NCI-H1417 (cell line): ENCODE measurements at places on chromosomes 2 and 18.
A peak's percentile ranks its signal among the peaks of the same experiment; 100 is the strongest.

DNA sequence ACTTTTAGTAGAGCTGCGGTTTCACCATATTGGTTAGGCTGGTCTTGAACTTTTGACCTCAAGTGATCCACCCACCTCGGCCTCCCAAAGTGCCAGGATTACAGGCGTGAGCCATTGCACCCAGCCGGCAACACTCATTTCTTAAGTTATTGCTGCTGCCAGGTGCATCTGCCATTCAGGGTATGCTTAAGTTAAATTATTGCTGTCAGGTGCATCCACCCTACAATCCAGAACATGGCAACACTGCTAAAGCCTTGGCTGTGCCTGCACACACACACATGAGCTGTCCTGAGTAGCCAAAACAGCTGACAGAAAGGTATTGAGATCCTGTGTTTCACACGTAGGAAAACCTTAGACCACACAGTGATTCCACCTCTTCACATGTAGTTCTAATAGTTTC is 148.2 kb downstream of the FAM161A start:
- peak; percentile 40 for DNase-seq

DNA sequence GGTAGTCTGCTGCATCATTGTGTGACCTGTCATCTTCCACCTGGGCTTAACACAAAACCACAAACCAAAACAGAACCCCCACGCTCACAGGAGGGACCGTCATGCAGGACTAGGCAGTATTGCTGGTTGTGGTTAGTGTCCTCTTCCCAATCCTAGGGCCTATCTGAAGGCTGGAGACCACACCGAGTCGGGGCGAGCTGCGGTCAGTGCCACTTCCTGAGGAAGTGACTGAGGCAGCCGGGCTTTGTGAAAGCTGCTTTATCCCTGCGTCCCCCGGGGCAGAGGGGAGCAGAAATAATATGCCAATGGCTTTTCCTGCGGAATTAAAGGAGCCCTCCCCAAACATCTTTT is 22.9 kb downstream of the ZNF532 start:
- no peak for DNase-seq

GRCh38 chr2:48695991-48696390 is 59.5 kb downstream of the LHCGR start:
- DNase-seq: no peak

- DNase-seq: no peak
Measured at GRCh38 chr18:45374878-45375630, 240.2 kb upstream of the SLC14A2 start.

DNA sequence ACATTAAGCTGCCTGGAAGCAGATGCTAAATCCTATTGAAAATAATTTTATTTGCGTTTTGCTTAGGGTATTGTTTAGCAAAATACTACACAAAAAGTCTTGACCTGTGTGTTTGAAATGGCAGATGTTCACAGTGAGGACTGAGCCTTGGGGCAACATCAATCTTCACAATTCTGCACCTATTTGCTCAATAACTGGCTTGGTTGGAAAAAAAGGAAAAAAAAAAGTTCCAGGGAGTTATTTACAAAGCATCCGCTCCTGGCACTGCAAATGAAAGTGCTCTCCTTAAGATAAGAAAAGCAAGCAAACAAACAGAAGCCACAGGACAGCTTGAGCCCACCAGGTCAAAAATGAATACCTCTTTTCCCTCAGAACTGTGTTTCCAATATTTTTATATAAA is 77.7 kb downstream of the MAP2 start:
- peak; percentile 46 for DNase-seq

GRCh38 chr2:157190151-157190550 is 67.4 kb upstream of the GALNT5 start:
- DNase-seq: no peak

DNA sequence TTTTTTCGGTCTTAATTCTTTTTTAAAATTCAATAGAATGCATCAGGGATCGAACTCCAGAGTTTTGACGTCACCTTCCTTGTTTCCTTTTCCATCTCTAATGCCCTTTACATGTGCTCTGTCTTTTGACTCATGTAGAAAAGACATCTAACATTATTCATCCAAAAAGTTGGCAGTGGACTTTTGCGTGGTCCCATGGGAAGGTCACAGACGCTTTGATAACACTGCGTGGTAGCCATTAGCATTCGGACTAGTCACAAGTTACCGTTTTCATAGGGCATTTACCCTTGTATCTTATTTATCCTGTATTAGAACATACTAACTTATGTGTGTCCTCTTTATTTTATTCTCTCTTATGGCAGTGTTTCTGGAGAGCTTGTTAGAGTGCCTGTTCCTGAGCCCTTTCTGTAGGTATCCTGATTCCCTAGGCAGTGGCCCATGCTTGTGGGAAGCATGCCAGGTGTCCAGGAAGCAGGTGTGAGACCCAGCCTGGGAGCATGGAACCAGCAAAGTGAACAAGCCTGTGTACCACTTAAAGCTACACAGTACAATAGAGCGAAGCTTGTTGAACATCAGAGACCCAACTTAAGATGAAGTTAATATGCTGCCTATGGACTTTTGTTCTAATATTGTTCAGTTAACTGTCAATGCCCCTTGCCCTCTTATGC is 73.6 kb upstream of the RBM44 start:
- DNase-seq: peak; percentile 44

DNA sequence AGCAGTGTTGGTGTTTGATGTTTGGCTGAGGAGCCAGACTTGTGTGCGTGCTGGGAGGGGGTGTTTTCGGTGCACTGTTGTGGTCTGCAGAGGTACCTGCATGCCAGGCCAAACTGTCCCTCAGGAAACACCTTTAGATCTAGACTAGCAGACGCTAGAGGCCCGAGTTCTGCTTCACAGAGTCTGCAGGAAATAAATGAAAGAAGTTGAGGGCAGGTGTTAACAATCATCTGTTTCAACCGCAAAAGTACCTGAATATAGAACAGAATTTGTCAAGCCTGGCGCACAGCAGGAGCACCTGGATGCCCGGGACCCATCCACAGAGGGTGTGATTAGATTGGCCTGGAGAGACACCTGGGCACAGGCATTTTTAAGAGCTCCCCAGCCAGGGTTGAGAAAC is 40.5 kb upstream of the REL start:
- DNase-seq: no peak

- peak; percentile 60 for DNase-seq
Measured at GRCh38 chr2:175468431-175469098, 287.1 kb upstream of the ATP5MC3 start.

DNA sequence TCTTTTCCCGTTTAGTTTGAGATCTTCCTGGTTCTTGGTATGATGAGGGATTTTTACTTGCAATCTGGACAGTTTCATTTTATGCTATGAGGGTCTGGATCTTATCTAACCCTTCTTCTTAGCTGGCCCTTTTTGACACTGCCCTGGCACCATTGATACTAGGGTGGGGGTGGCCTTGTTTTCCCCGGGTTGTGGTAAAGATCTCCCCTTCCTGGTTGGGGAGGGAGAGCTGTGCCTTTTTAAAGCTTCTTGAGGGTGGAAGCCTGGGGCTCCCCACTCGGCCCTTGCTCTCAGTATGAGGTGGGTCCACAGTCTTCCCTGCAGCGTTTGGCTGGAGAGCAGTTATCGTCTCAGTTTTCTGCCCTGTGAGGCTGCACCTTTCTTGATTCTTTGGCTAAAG is 66.1 kb downstream of the ASB1 start:
- DNase-seq: no peak

DNA sequence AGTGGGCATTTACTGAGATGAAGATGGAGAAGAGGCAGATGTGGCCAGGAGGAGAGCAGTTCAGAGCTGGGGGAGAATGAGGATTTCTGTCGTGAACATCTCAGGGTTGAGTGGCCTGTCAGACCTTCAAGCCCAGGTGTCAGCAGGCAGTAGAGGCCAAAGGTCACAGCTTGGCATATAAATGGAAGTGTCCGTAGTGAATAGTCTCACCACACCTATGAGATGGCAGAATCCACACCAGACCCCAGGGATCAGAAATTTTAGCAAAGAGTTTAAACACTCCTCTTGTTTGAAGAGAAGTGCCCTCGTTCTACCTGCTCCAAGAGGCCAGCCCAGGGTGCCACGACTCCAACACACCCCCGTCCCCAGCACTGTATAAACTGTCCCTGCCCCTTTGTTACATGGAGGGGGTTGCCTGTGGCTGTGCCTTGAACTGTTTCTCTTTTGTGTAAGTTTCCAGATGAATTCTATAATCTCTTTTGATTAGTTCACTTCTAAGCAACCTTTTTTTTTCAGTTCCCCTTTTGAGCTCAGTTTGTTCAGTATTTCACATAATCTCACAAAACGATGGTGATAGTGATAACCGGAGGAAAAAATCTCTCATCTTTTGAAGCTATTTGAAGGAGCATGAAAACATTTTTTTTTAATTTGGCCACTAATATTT is 69.0 kb upstream of the TTC39C start:
- no peak for DNase-seq

DNA sequence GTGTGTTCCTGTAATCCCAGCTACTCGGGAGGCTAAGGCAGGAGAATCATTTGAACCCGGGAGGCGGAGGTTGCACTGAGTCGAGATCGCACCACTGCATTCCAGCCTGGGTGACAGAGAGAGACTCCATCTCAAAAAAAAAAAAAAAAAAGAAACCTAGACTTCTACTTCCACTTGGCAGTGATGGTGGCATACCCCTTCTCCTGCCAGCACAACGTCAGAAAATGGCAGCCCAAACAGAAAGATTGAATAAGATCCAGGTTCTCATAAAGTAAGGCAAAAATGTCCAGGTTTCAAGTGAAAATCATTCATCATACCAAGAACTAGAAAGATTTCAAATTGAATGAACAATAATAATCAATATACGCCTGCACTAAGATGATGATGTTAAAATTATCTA is 15.4 kb upstream of the ESPNL start:
- DNase-seq: no peak

GRCh38 chr2:174503161-174503809 is 16.5 kb upstream of the GPR155 start:
- DNase-seq: no peak
